ENCODE measurements at places on chromosomes 16 and 17.

DNA sequence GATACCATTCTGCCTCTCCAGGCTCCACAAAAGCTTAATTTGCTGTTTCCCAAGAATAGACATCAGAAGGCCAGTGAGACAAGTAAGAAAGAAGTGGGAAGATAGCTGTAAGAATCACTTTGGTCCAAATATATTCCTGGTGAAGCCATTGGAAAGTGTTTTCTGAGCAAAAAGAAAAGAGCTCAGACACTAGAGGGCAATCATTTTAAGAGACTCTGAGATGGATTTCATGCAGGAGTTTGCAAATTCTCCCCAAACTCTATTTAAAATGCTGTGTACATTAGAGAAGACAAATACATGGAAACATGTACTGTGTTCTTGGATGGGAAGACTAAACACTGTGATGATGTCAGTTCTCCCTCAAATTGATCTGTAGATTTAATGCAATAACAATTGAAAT, 8.0 kb upstream of the SLC6A2 start:
- no peak for DNase-seq

DNA sequence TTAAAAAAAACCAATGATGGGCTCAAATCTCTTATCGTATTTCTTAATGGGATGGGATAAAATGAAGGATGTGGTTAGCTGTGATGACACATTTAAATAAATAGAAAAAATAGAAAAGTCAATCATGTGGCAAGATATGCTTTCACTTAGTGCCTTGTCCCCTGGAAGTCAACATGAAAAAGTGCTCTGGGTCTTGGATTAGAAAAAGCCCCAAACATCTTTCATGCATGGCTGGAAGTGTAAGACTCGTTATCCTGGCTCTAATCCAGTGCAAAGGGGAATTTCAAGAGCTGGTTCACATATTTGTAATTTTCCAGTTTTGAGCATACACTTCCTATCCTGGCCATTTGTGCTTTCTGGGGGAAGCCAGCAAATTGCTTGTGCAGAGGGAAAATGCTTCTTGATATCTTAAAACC, 160.9 kb downstream of the MAP2K6 start:
- DNase-seq: no peak

- DNase-seq: peak; percentile 88
These were observed 1.4 kb upstream of the VAMP2 start for GRCh38 chr17:8163978-8164814.

- no peak for DNase-seq
These were observed 617 bp downstream of the COASY start for GRCh38 chr17:42562388-42563142.

- no peak for DNase-seq
These were observed 1313.1 kb downstream of the CDH11 start for GRCh38 chr16:63808730-63809129.

DNA sequence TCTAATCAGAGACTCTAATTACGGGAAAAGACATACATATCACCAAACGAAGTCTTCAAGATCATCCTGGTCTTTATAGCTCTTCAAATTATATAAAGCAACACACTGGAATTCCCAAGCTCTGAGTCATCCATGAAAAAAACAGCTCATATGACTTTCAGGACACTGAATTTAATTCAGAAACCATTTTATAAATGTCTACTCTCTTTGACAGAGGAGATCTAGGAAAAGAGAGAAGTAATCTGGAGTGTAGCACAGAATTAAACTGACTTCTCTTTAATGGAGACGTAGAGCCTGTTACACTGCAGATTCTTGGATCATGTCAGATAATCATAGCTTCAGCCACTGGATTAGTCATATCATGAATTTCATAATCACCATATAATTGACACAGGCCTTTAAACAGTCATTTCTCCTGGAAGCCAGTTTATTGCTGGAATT, 86.8 kb upstream of the WSB1 start:
- DNase-seq: no peak

GRCh38 chr16:27154705-27155521, 48.4 kb upstream of the KDM8 start:
- DNase-seq: peak; percentile 90

All from activated CD8-positive, alpha-beta memory T cell treated with anti-CD3 and anti-CD28 coated beads for 24 hours (primary cell).